GM03348 (cell line): ENCODE measurements at places on chromosomes 11 and 22.

- DNase-seq = no peak
Observed at GRCh38 chr11:9396310-9396709, 11.9 kb downstream of the IPO7 start.

- DNase-seq = no peak
Observed at GRCh38 chr22:36580846-36581245, 51.9 kb upstream of the EIF3D start.

DNA sequence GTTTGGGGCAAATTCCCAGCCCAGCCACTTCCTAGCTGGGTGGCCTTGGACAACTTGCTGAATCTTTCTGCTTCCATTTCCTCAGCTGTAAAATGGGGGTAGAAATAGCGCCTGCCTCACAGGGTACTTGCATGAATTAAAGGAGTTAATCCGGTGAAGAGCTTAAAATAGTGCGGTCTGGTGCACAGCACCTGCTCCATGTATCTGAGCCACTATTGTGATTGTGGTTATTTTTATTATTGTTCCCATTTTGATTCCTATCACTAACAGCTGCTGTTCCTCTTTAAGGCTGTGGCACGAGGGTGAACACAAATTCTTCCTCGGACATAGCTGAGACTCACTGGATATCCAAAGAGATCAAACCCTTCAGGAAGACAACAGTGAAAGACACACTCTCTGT is 46.9 kb upstream of the TP53I11 start:
- no peak for DNase-seq

DNA sequence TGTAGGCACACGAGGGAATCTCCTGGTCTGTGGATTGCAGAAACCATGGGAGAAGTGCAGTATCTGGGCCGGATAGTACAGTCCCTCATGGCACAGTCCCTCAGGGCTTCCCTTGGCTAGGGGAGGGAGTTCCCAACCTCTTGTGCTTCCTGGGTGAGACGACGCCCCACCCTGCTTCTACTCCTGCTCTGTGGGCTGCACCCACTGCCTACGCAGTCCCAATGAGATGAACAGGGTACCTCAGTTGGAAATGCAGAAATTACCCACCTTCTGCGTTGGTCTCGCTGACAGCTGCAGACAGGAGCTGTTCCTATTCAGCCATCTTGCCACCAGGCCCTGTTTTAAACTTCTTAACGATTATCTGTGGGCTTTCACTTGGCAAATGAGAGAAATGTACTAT is 157.2 kb upstream of the CARD18 start:
- DNase-seq = no peak

GRCh38 chr11:45344028-45344427 is 57.9 kb upstream of the SYT13 start:
- no peak for DNase-seq

- DNase-seq = peak; percentile 72
Observed at GRCh38 chr11:27296497-27296896, 66.5 kb downstream of the CCDC34 start.

GRCh38 chr11:66510990-66511339 is 530 bp downstream of the BBS1 start:
- no peak for DNase-seq

DNA sequence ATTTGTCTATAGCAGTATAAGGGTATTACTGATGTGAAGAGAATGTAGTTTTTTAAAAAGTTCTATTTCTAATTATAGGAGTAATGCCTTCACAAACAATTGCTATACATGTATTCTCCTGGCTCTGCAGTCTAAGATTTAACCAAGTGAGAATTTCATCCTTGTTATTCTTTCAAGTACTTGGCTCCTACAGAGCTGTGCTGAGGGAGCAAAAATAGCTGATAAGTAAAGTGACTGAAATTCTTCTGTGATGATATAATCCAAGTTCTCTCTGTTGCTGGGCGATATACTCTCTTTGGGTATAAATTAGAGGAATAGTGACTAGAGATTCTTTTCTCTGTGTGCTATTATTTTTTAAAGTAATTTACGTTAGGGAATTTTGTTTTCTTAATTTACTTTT is 68.0 kb downstream of the PGR start:
- no peak for DNase-seq

- peak; percentile 56 for DNase-seq
Observed at GRCh38 chr11:121426476-121427399, 25.4 kb upstream of the SORL1 start.
